Activated CD4-positive, alpha-beta memory T cell treated with anti-CD3 and anti-CD28 coated beads for 36 hours (primary cell): ENCODE measurements at places on chromosomes 7 and 10.

DNA sequence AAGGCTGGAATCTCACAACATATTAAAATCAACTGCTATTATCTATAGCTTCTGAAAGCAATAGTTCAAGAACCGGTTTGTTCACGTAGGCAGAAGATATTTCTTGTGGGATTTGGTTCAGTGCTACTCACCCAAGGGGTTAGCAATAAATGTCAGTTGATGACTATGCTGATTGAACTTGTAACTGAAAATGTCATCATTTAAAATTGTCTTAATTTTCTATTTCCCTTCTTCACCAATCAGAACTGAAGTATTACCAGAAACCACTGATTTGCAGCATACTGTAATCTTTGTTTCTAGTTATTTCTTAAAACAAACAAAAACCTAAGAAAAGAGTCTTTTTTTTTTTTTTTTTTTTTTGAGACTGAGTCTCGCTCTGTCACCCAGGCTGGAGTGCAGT, 46.1 kb downstream of the CPEB3 start:
- DNase-seq: no peak

DNA sequence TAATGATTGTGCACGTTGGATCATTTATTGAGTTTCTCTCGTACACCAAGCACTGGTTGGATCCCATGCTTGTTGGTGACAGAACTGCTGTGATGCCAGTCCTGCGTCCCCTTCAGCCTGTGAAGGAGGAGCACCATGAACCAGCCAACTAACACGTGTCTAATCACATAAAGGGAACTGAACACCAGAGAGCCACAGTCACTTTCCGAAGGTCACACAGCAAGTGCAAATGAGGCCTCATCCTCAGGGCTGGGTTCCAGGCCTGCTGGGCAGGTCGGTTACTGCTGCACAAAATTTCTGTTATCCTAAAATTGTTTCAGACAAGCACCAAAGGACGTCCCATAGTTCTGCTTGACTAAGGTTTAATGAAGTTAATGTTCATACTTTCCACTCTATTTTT, 332.0 kb upstream of the ZNF32 start:
- DNase-seq: no peak

- no peak for DNase-seq
These were observed 29.3 kb downstream of the PPP2R2D start for GRCh38 chr10:131930150-131930549.

DNA sequence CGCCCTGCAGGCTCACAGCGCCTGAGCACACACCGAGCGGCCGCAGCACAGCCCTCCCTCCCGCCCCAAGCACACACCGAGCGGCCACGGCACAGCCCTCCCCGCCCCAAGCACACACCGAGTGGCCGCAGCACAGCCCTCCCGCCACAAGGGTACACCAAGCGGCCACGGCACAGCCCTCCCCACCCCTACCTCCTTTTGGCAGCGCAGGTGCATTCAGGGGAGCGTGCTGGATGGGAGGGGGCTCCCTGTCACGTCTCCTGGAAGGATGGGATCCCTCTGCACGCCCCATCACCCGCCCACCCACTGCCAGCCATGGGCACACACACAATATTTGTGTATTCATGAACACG, 482.6 kb downstream of the DNAJB6 start:
- DNase-seq: no peak

DNA sequence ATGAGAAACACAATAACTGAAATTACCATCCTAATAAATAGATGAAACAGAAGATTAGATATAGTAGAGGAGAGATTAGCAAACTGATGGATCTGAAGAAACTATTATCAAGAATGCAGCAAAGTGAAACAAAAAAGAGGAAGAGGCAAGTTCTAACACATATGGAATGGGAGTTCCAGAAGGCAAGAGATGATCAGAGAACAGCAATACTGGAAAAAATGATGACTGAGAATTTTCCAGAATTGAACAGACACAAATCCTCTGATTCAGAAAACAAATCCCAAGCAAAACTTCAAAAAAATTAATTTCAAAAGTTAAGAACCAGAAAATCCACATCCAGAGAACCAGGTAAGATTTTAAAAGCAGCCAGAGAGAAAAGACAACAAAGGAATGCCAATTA, 20.2 kb upstream of the CYREN start:
- no peak for DNase-seq

DNA sequence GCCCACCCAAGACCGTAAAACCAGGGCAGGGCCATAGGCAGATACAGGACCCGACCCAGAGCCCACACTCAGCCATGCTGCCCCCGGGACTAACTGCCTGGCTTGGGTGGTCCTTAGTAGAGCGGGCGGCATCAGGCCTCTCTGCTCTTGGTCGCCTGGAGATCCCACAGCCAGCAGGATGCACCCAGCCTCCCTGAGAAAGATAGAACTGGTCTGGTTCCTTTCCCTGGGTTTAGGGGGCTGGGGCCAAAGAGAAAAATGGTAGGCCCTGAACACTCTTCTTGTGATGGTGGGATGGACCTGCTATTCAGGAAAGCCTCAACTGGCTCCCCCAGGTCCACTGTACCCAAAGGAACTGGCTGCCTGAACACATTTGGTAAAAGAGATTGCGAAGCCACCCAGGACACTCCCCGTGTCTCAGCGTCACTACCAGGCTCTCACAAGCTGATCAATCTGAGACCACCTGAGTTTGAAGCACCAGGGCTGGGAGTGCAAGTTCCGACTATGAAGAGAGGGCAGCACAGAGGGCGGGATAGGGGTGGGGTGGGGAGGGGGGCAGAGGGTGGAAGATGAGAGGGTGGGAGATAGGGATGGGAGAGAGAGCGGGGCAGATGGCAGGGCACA, 591.5 kb downstream of the DNAJB6 start:
- DNase-seq: no peak

- DNase-seq: no peak
These were observed 6.4 kb downstream of the ZMIZ2 start for GRCh38 chr7:44754802-44755697.

DNA sequence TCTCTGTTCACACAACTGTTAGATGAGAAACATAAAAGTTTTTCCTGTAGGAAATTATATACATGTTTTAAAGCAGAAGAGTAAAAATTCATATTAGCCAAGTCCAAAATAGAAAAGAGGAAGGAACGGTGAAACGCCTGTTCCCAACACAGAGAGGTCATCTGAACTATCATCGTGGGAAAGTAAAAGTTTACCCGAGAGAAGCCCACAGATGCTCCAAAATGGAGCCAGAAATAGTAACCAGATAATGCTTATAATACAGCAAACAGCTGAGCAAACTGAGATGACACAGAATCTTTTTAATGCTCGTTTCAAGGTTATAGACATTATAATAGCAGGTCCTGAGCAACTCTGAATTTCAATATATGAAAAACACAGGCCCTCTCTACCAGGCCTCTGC, 24.5 kb downstream of the FRMD4A start:
- DNase-seq: no peak

GRCh38 chr10:70982443-70982842, 94.1 kb upstream of the PCBD1 start:
- DNase-seq: no peak

- no peak for DNase-seq
These were observed 76.7 kb upstream of the EN2 start for GRCh38 chr7:155380976-155381851.

GRCh38 chr7:15407910-15408309, 153.9 kb downstream of the AGMO start:
- DNase-seq: no peak

GRCh38 chr10:122139627-122140170, 131.4 kb upstream of the BTBD16 start:
- no peak for DNase-seq

GRCh38 chr10:112986544-112987190, 36.6 kb downstream of the TCF7L2 start:
- no peak for DNase-seq

GRCh38 chr10:18409599-18410397, 241.6 kb downstream of the NSUN6 start:
- DNase-seq: no peak

DNA sequence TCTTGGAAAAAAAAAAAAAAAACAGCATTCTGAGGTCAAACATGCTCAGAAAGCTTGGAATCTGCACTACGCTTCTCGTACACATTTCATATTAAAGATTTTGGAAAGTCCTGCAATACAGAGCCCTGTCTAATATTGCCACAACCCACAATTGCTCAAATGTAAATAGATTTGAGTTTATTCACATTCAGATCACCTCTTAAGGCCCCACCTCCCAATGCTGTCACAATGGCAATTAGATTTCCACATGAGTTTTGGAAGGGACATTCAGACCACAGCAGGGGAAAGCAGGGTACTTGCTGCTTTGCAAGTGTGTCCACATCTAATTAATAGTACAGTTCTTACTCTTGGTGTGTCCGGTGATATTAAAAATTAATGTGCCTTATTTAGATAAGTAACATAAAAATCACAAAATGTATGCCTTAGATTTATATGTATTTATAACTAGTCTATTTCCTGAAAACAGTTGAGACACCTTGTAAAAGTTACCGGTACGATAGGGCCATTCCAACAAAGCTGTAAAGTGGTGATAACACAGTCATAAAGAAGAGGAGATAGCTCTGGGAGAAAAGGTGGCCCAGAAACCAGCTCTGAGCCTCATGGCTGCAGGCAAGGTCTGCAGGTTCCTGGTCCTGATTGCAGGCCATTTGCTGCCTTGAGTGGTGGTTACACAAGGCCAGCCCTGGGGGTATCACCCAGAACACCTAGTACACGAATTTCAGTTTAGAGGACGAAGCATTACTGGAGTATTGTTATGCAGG, 27.9 kb downstream of the EGFR start:
- DNase-seq: no peak

- peak; percentile 84 for DNase-seq
These were observed 51.8 kb upstream of the FAM133B start for GRCh38 chr7:92641921-92642511.

DNA sequence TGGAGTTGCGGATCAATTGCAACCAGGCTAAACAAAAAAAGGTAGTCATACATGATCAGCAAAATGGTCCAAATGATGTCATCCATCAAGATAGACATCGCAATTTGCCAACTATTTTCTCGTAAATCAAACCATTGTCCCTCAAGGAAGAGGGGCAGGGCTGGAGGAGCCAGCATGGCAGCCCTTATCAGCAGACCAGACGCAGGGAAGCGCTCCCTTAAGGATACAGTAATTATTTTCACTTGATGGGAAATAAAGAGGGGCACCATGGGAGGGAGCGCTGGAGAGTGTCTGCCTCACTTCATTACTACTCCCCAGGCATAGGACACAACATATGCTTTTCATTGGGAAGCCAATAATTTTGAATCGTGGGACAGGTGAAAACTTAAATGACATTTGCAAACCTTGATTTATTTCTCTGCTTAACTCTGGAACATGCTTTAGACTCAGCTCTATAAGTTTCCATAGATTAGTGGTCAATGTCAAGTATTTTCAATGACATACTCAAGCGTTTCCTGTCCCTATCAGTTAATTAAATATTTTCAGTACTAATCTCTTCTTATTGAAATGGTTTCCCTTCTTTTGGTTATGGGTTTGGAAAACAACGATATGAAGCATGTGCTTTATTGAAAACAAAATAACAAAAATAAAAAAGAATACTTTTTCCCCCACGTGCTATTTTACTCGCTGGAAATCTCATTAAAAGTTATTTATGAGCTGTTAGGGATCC, 202.4 kb upstream of the HABP2 start:
- no peak for DNase-seq

GRCh38 chr7:116075351-116076145, 45.0 kb upstream of the TFEC start:
- DNase-seq: no peak

- no peak for DNase-seq
These were observed 26.3 kb downstream of the GAD2 start for GRCh38 chr10:26242706-26243350.

- no peak for DNase-seq
These were observed 81.7 kb upstream of the NFE2L3 start for GRCh38 chr7:26070290-26070689.

DNA sequence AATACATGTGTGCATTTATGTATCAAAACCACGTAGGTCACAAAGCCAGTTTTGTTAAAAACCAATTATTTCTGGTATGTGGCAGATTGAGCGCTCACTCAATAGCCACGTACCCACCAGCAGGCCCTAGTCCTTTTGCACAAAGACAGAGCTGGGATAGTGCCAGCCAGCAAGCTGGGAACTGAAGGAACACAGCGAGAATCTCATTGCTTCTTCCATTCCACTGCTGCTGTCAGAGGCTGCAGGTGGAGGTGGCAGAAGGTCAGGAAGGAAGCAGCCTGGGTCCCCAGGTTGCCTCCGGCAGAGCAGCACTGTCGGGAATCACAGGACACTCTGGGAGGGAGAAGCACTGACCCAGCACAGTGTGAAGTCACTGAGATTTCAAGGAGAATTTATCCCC, 385.5 kb upstream of the PFKP start:
- no peak for DNase-seq

DNA sequence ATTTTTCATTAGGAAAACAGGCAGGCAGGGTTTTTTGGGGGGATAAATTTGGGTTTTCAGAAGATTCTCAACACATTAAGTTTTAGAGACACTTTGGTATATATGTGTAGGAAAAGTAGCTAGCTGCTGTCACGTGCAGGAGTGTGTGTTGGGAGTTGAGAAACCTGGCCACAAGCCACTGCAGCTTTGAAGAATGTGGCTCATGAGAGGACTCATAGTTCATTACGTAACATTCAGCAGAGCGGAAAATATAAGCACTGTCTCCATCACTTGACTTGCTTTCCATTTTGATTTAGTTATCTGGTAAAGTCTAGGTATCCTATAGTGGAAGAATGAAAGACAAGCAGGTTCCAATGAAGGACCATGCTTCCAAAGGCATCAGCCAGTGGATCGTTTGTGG, 31.2 kb downstream of the SMNDC1 start:
- peak; percentile 60 for DNase-seq

DNA sequence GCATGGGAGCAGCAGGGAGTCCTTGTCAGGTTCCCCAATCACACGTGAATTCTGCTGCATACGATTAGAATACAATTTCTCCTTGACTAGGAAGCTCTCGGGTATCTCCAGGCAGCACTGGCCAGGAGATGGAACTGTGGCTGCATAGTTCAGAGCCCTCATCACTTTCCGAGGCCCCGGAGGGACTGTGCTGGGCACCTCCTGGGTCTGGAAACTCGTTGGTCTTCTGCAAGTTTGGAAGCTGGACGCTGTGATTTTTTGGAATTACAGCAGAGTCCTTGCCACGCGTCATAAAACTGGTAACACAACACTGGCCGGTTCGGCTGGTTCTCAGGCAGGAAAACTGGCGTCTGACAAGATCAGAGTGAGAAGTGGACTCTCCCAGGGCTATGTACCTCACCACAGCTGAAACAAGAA, 216.1 kb downstream of the CCDC3 start:
- no peak for DNase-seq

DNA sequence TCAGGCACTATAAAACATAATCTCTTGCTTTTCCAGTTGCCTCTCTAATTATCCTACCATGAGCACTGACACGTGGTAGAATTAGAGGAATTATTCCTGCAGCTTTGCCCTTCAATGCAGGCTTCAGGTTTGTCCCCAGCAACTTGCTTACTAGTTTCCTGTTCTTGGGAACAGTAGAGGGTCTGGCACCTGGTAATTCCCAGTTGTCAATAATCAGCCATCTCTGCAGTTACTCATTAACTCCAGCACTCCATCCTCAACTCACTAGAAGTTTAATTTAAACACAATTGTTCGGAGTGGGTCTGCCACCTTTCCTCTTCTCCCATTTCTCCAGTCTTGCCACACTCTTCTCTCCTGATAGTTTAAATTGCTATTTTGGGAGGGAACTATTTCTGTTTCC, 324.3 kb upstream of the KIAA1217 start:
- no peak for DNase-seq
